ENCODE measurements at places on chromosomes 7 and 10. TPM values are rescaled to one million over a fixed set of nuclear protein-coding genes. Genes with fewer than 3 reads are reported as not detected.

ECHDC3 gene
- 0.71 TPM for total RNA-seq

NSUN5 gene
- 67.7 TPM for total RNA-seq

STEAP1 gene
- not detected for total RNA-seq

ZDHHC4 gene
- total RNA-seq = 34.9 TPM

C10orf88 gene
- 8.5 TPM for total RNA-seq

C10orf95 gene
- 0.62 TPM for total RNA-seq

CRYGN gene
- not detected for total RNA-seq

PRLHR gene
- total RNA-seq = not detected

RBM20 gene
- 0.07 TPM for total RNA-seq

NRG3 gene
- total RNA-seq = not detected

COL13A1 gene
- total RNA-seq = not detected

LLCFC1 gene
- not detected for total RNA-seq

TUBAL3 gene
- not detected for total RNA-seq

ATXN7L1 gene
- total RNA-seq = 9.0 TPM

UPK3B gene
- total RNA-seq = not detected

CAV2 gene
- total RNA-seq = not detected

ADIRF gene
- not detected for total RNA-seq

MEIG1 gene
- total RNA-seq = 1.2 TPM

OR2A7 gene
- 1.7 TPM for total RNA-seq

SLC26A3 gene
- total RNA-seq = not detected

ITIH2 gene
- total RNA-seq = not detected

LOXL4 gene
- total RNA-seq = not detected

JCAD gene
- total RNA-seq = 0.04 TPM

DNA sequence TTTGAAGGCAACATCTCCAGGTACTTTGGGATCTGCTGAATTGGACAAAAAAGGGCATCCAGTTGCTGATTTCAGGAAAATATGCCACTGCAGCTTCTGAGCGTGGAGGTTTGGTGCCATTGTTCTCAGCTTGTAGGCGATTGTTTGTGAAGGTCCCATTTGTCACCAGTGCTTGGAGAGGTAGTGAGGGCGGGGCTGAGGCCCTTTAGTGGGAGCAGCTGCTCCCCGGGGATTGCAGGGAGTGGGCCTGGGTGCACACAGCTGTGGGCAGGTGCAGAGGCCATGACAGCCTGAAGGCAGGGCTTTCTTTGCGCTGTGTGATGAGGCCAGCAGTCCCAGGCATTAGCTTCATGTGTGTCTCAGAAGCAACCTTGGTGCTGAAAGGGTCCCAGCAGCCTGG is 3.9 kb downstream of the FAM20C start:
- no peaks in the 10 kb centered on the region for H3K36me3 ChIP-seq
- H3K27me3 ChIP-seq = peaks cover 3% of the 10 kb centered on the region
- no peak overlapping the region for H3K27ac ChIP-seq
- DNase-seq = no peak
- no peak overlapping the region for H3K4me3 ChIP-seq
- H3K4me1 ChIP-seq = peaks cover 3% of the 10 kb centered on the region

GRCh38 chr7:73504017-73504416 is 18.1 kb downstream of the BAZ1B start:
- no peaks in the 10 kb centered on the region for H3K4me1 ChIP-seq
- no peak overlapping the region for H3K4me3 ChIP-seq
- peaks cover 61% of the 10 kb centered on the region for H3K36me3 ChIP-seq
- no peaks in the 10 kb centered on the region for H3K27me3 ChIP-seq
- DNase-seq = no peak
- H3K27ac ChIP-seq = no peak overlapping the region

DNA sequence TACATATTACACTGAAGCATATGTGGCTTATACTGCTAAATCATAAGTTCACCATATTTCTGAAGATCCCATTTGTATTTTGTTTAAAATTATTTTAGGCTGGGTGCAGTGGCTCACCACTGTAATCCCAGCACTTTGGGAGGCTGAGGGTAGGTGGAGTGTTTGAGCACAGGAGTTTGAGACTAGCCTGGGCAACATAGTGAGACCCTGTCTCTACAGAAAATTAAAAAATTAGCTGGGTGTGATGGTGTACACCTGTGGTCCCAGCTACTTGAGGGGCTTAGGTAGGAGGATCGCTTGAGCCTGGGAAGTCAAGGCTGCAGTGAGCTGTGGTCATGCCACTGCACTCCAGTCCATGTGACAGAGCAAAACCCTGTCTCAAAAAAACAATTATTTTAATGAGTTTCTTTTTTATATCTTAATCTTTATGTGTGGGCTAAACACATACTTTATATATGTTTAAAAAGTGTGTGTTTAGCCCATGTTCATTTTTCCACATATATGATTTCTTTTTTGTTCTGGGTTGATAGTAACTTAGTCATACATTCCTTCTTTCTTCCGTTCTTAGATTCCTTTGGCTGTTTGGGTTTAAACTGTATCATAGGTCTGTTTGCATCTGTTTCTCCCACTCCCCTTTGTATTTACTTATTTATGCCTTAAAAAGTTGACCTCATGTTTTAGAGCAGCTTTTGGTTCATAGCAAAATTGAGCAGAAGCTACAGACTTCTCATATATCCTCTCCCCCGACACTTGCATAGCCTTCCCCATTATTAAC is 33.5 kb downstream of the RSBN1L start:
- H3K27ac ChIP-seq = no peak overlapping the region
- no peak overlapping the region for H3K4me3 ChIP-seq
- DNase-seq = no peak
- peaks cover 28% of the 10 kb centered on the region for H3K4me1 ChIP-seq
- no peaks in the 10 kb centered on the region for H3K27me3 ChIP-seq

DNA sequence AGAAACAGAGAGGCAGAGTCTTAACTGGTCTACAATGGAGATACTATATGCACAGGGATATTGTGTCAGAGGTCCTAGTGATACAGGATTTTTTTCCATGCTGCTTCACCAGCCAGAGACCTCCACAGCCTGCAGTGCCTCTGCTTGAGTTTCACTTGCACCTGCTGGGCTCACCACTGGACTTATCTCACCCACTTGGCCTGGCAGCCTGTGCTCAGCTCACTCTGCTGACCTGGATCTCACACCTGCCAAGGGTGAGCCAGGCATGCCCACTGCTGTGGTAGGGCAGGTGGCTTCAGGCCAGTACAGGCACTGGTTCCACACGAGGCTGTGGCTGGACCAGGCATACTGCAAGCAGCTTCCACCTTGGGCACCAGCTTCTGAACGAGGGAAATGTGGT is 36.6 kb downstream of the PNLIPRP3 start:
- H3K4me3 ChIP-seq = no peak overlapping the region
- H3K36me3 ChIP-seq = no peaks in the 10 kb centered on the region
- no peak overlapping the region for H3K27ac ChIP-seq
- no peak for DNase-seq

DNA sequence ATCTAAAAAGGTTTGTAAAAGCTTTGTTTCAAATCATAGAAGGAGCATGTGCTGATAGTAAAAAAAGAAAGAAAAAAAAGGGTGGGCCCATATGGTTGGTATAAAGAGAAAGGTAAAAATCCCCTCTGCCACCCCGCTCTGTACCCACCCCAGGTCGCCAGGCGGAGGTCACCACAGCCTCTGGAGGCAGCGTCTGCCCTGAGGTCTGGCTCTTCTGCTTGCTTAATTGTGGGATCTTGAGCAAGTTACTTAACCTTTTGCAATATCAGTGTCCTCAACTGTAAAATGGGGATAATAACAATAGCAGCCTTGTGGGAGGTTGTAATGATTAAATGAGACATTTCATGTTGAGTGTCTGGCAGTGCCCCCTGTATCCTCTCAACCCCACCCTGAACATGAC is 10.7 kb upstream of the PCBD1 start:
- H3K36me3 ChIP-seq = no peaks in the 10 kb centered on the region
- H3K27me3 ChIP-seq = no peaks in the 10 kb centered on the region
- H3K27ac ChIP-seq = no peak overlapping the region
- H3K4me3 ChIP-seq = no peak overlapping the region

DNA sequence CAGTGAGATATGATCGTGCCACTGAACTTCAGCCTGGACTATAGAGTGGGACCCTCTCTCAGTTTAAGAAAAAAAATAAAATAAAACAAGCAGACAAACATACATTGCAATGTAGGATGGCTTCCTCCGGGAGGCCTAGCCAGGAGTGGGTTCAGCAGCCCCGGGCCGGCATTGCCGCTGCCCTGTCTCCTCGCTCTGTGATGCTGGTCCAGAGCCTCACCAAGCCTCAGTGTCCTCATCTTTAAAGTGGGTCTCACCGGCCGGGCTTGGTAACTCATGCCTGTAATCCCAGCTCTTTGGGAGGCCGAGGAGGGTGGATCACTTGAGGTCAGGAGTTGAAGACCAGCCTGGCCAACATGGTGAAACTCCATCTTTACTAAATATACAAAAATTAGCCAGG is 71.6 kb downstream of the PTPRE start:
- H3K4me1 ChIP-seq = no peaks in the 10 kb centered on the region
- no peak overlapping the region for H3K4me3 ChIP-seq
- H3K27me3 ChIP-seq = no peaks in the 10 kb centered on the region
- H3K36me3 ChIP-seq = no peaks in the 10 kb centered on the region

- no peaks in the 10 kb centered on the region for H3K4me1 ChIP-seq
- no peak for DNase-seq
- no peak overlapping the region for H3K4me3 ChIP-seq
- H3K27me3 ChIP-seq = no peaks in the 10 kb centered on the region
- no peaks in the 10 kb centered on the region for H3K36me3 ChIP-seq
Observed at GRCh38 chr7:129279757-129280156, 54.9 kb downstream of the AHCYL2 start.

GRCh38 chr10:119620241-119621077 is 23.7 kb upstream of the TIAL1 start:
- H3K27ac ChIP-seq = no peak overlapping the region
- no peaks in the 10 kb centered on the region for H3K4me1 ChIP-seq
- no peak overlapping the region for H3K4me3 ChIP-seq
- no peaks in the 10 kb centered on the region for H3K36me3 ChIP-seq

GRCh38 chr10:87826653-87827052 is 8.6 kb upstream of the ATAD1 start:
- H3K4me1 ChIP-seq = peaks cover 10% of the 10 kb centered on the region
- H3K4me3 ChIP-seq = no peak overlapping the region
- H3K27me3 ChIP-seq = no peaks in the 10 kb centered on the region
- DNase-seq = no peak

GRCh38 chr7:128431221-128431620 is 21.4 kb upstream of the IMPDH1 start:
- H3K27me3 ChIP-seq = no peaks in the 10 kb centered on the region
- H3K27ac ChIP-seq = no peak overlapping the region
- no peak overlapping the region for H3K4me3 ChIP-seq
- no peaks in the 10 kb centered on the region for H3K4me1 ChIP-seq

DNA sequence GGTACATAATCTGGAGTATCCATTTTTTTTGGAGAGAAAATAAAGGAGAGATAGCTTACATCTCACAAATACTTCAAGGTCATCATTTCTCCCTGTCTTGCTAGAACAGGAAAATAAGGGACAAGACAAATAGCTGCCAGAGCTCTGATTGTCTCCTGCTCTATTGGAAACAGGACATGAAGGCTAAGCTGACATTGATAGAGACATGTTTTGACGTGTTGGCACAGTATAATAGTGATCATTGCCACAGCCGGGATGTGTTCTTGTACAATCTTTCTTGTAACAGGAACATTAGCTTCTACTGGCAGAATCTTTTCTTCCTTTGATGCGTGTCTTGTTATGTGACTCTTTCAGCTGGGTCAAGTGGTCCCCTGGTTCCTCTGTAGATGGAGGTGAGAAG is 279.3 kb upstream of the MTPN start:
- H3K27me3 ChIP-seq = no peaks in the 10 kb centered on the region
- H3K4me3 ChIP-seq = no peak overlapping the region
- no peaks in the 10 kb centered on the region for H3K36me3 ChIP-seq
- H3K27ac ChIP-seq = no peak overlapping the region
- DNase-seq = no peak
- no peaks in the 10 kb centered on the region for H3K4me1 ChIP-seq

- DNase-seq = no peak
- no peaks in the 10 kb centered on the region for H3K4me1 ChIP-seq
Observed at GRCh38 chr7:117218700-117219099, 104.2 kb downstream of the WNT2 start.

DNA sequence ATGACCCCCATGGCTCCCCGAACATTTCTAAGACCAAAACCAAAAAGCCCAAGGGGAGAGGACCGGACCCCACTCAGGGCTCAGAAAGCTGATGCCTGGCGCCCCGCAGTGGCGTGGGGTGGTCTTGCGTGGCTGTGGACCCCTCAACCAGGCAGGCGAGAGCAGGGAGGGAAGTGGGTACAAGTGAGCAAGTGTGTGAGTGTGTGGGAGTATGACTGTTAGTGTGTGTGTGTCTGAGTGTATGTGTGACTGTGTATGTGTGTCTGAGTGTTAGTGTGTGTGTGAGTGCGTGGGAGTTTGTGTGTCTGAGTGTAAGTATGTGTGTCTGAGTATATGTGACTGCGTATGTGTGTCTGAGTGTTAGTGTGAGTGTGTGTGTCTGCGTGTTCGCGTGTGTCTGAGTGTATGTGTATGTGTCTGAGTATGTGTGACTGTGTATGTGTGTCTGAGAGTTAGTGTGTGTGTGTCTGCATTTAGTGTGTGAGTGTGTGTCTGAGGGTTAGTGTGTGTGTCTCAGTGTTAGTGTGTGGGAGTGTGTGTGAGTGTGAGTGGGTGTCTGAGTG is 34.0 kb upstream of the INSIG1 start:
- no peaks in the 10 kb centered on the region for H3K4me1 ChIP-seq
- no peak overlapping the region for H3K27ac ChIP-seq
- no peak overlapping the region for H3K4me3 ChIP-seq
- H3K36me3 ChIP-seq = no peaks in the 10 kb centered on the region

DNA sequence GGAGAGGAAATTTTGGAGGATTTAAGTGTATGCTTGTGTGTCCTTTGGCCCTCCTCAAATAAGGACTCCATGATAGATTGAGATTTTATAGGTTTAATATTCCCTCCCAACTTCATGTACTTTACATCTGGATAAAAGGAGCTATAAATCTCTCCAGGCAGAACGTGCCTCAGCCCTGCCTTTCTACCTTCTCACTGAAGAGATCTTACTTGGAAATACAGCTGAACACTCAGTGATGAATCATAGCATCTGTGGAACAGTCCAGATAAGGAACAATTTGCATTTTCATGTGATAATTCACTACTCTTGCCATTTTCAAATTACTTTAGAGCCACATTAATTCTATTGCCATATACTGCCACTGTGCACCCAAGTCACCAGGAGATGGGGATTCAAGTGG is 364.6 kb upstream of the PODXL start:
- H3K27ac ChIP-seq = no peak overlapping the region
- H3K36me3 ChIP-seq = no peaks in the 10 kb centered on the region
- no peaks in the 10 kb centered on the region for H3K4me1 ChIP-seq
- DNase-seq = no peak

- no peak overlapping the region for H3K27ac ChIP-seq
- no peak overlapping the region for H3K4me3 ChIP-seq
- H3K27me3 ChIP-seq = no peaks in the 10 kb centered on the region
- H3K36me3 ChIP-seq = no peaks in the 10 kb centered on the region
- DNase-seq = no peak
Observed at GRCh38 chr7:118312051-118312450, 87.5 kb downstream of the ANKRD7 start.

GRCh38 chr10:74684462-74684861 is 141.9 kb upstream of the KAT6B start:
- no peak overlapping the region for H3K27ac ChIP-seq
- no peak for DNase-seq
- H3K4me1 ChIP-seq = peaks cover 4% of the 10 kb centered on the region
- no peak overlapping the region for H3K4me3 ChIP-seq
- no peaks in the 10 kb centered on the region for H3K27me3 ChIP-seq
